ENCODE measurements at places on chromosomes 4 and X.

DNA sequence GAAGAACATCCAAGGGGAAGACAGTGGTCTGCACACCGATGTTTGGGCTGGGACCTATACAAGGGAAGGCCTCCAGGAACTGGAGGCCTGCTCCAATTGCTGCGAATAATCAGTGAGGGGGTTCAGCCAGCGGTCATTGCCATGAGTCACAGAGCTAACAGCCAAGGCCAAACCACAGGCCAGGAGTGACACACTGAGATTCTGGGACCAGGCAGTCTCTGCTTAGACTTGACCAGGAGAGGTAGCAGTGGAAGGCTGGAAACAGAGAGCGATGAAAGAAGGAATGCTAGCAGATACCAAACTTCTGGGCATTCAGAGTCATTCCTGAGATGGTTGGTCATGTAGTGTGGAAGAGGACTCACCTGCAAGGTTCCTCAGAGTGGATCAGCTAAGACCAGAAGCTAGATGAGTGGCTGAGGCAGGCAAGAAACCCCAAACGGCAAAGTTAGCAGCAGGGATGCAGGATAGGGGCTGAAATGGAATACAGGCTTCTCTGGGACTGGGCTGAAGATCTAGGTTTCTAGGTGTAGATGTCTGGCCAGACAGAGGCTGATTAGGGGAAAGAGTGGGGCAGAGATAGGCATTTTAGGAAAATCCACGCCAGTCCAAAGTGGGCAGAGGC lies 54.7 kb downstream of the CNGA2 start:
- no peak for DNase-seq

DNA sequence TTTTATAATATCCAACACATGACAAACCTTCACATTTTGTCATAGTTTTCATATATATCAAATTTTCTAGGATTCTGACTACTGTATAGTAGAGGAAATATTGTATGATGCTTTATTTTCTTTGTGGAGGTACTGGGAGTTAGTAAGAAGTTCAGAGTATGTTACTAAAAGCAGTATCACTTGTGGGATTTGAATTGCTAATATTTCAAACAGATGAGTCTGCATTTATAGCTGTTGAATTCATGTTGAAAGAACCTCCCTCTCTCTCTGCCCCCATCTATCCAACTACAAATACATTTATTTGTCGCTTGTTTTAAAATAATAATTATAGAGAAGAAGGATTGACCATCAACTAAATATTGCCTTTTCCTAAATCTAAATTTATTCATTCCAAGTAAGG lies 29.8 kb upstream of the MAPK10 start:
- no peak for DNase-seq

- DNase-seq, result no peak
Measured at GRCh38 chr4:122873821-122874593, 47.4 kb downstream of the FGF2 start.

DNA sequence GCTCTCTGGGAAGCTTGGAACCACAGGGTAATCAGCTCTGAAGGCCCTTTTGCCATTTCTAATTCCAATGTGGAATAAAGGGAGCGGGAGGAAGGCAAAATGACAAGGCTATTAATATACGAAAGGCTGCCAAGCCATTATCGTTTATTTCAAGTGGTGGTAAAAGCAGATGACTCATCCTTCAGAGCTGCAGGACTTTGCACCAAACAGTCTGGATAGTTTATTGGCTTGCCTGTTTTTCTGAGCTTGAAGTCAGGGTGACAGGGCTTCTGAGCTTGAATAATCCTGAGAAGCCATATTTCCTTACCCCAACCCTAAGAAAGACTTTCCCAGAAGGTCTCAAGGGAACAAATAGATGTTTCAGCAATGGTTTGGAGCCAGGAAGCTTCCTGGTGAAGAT lies 7.7 kb upstream of the GABRE start:
- no peak for DNase-seq

- no peak for DNase-seq
Measured at GRCh38 chrX:133541021-133541420, 125.7 kb upstream of the GPC4 start.

DNA sequence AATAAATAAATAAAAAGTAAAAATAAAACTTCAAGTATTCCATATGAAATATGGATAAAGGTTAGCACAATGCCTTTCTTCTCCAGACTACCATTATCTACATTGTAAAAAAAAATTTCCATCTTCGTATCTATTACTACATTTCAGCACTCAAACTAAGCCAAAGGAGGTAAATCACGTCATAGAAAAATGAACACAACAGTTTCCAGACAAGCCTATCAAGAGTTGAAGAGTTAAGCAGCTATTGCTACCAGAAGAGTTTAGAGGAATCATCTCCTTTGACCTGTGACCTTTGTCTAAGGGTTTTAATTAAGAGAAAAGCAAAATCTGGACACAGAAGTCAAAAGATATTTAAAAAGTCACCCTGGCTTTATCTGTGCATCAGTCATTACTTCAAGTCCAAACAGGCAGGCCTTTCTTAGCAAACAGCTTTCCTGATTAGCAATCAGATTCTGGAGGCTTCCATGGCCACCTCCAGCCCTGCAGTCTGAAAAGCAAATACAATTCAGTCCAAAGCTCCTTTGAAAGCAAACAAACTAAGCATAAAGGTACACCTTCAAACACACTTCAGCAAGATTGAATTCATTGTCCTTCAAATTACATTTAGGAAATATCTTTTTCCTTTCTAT lies 82.2 kb downstream of the APBB2 start:
- no peak for DNase-seq

DNA sequence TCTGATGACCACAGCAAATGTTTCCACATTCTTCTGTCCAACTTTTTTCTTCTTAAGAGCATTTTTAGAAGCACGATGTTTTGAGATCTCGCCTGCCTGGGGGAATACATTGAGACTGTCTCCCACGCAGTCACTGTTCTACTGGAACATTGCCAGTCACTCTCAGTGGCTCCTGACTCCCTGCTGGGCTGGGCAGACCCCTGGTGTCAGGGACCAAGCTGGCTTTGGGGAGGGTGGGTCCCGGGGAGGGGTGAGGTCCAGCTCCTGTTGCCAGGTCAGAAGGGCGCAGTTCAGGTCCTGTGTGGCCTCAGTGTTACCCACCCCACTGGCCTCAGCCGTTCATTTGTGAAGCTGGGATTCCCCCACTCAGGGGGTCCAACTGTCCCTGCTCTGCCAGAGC lies 18.9 kb upstream of the ABLIM2 start:
- no peak for DNase-seq

- no peak for DNase-seq
Measured at GRCh38 chr4:111696505-111696904, 448.7 kb upstream of the FAM241A start.

DNA sequence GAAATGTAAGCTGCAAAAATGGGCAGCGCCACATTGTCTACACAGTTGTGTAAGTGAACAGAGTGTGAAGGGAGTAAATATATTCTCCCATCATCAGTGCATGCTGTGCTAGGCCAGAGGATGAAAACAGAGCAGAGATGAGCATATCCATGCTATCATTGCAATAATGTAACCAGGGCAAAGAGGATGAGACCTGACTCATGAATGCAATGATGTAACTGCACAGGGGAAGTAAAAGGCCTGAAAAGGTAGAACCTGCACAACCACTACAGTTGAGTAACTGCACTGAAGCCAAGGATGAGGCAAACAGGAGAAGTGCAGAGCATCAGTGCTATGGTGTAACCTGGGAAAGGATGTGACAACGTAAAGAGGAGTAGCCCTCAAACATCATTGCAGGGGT lies 220.4 kb upstream of the FAM47C start:
- no peak for DNase-seq

DNA sequence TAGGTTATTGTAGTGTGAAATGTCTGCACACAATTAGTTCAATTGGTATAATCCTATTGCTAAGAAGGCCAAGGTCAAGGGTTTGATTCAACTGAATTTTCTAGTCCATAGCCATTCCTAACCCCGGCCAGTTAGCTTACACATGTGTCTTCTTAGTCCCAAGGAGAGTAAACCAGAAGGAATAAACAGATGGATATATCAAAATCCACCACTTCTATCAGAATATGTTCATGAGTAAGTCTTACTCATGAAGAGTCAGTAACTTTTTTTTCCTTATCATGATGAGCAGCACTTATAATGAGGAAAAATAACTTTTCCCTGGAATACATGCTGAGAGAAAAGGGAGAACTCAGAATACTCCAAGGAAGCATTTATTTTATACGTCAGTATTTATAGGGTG lies 9.5 kb downstream of the HHIP start:
- no peak for DNase-seq

GRCh38 chrX:38839277-38839676 lies 38.0 kb downstream of the MID1IP1 start:
- no peak for DNase-seq

GRCh38 chr4:27357283-27357682 lies 496.6 kb downstream of the STIM2 start:
- DNase-seq, result no peak

GRCh38 chr4:157821814-157822213 lies 351.0 kb downstream of the GASK1B start:
- DNase-seq, result no peak

DNA sequence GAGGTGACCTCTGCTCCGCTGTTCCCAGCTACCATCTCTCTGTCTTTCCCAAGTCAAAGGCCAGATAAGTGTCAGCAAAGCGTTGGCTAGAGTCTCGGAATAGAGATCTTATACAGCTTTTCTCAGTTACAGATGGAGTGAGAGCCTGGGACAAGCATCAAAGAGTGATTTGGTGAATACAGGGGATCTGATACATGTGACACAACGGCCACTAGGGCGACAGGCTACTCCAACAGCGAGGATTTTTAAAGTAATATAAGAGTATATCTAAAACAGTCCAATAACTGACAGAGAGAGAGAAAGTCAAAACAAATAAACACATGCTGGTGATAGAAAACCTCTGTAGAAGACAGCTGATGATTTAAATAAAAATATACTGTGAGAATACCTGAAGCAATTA lies 433.1 kb upstream of the SMIM31 start:
- DNase-seq, result no peak

GRCh38 chrX:74438764-74439163 lies 17.5 kb downstream of the SLC16A2 start:
- no peak for DNase-seq

GRCh38 chr4:6955261-6955911 lies 45.8 kb downstream of the TBC1D14 start:
- DNase-seq, result no peak

- no peak for DNase-seq
Measured at GRCh38 chrX:104118765-104119164, 6.4 kb downstream of the ZCCHC18 start.

- no peak for DNase-seq
Measured at GRCh38 chr4:52317981-52318380, 266.9 kb downstream of the SPATA18 start.

GRCh38 chr4:80592950-80593349 lies 257.4 kb downstream of the CFAP299 start:
- no peak for DNase-seq

- DNase-seq, result no peak
Measured at GRCh38 chrX:84216406-84216805, 28.4 kb upstream of the RPS6KA6 start.

GRCh38 chr4:169220447-169220846 lies 50.3 kb downstream of the SH3RF1 start:
- no peak for DNase-seq

DNA sequence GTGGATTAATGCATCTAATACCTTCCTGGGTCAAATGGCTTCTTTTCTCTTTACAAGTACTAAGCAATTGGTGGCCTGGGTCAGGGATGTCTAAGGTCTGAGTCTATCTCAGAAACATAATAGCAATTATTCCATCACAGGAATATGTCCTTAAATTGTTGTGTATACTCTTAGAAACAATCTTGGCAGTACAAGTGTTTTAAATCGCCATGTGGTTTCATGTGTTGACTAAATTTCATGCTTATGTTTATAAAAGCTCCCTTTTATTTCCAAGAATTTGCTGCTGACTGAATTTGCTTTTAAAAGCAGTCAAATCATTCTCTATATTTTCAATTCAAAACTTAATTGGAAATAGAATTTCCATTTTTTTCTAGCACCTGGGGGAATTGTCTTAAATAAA lies 125.3 kb upstream of the PACRGL start:
- DNase-seq, result no peak

GRCh38 chr4:186012071-186012470 lies 56.9 kb upstream of the TLR3 start:
- DNase-seq, result no peak

DNA sequence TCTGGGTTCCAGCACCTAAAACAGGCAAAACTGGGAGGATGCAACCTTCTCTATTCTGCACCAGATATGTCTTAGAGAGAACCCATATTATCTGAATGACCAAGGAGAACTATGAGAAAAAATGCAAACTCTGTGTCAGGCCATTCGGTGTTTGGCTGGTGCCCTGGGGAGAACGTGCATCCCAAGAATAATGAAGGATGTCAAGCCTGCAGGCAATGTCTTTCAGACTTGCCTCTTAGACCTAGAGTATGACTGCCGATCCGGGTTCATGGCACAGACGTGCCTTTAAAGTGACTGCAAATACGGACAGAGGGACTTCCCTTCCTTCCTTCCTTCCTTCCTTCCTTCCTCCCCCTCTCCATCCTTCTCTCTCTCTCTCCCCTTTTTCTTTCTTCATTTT lies 6.9 kb downstream of the XAGE1B start:
- DNase-seq, result no peak

GRCh38 chr4:151035328-151035727 lies 20.2 kb upstream of the LRBA start:
- DNase-seq, result no peak

DNA sequence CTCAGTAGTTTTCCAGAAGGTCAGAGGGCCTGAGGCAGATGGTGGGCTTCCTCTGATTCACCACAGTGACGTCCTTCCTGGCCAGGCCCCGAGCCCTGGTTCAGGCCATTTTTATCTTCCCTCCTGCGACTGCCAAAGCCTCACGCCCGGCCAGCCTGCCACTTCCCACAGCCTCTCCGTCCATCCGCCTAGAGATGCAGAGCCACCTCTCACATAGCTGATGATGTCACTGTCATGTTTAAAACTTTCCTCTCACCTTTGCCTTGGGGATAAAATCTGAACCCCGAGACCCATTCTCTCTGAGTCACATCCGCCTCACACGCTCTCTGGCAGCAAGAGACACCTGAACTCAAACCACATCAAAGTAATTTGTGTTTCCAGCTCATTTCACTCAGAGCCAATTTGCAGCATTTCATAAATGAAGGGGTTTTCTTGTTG lies 175.3 kb downstream of the QDPR start:
- no peak for DNase-seq

Measured in suppressor macrophage (primary cell).